BE2C (cell line): ENCODE measurements at places on chromosomes 6 and 20.

DNA sequence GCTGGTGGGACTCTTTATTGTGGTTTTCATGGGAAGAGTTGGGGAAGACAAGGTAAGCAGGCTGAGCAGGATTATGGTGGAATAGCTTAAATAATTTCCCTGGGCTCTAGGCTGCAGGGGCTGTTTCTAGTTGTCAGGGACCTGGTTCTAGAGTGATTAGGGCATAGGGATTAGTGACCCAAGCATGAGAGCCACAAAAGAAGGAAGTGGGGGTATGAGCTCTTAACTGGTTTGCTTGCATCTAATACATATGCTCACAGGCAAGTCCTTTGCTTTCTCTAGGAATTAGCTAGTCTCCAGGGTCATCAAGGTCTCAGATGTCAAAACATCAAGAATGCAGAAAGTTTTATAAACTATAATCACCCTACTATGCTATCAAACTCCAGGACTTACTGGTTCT lies 67.5 kb upstream of the NRN1 start:
- no peak for DNase-seq

GRCh38 chr6:148866657-148867268 lies 119.9 kb downstream of the UST start:
- DNase-seq: no peak

DNA sequence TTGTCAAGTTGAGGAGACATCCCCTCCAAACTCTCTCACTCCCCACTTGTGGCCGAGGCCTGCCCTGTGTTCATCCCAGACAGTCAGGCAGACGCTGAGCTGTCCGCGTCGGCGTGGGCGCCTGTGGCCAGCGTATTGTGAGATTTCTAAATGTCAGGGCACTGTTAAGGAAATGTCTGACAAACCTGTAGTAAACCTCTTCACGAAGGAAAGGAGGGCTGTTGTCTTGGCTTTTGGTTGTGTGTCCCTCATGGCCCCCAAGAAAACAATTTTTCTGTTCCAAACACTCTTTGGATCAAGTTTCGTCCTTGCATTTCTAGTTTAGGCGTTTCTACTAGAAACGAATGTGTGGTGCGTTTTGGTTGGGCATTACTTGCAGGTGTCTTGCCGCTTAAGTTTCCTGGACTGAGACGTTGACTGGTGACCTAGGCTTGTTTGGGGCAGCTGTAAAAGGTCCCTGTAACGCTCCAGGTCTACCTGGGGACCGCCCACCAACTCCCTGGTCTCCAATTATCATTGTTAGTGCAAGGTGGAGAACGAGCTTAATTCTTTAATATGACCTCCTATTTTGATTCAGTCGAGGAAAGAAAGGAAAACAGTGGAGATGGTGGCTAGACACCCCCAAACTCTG lies 8.7 kb upstream of the POU3F2 start:
- no peak for DNase-seq

- no peak for DNase-seq
These were observed 11.6 kb downstream of the MAFB start for GRCh38 chr20:40677343-40677924.

DNA sequence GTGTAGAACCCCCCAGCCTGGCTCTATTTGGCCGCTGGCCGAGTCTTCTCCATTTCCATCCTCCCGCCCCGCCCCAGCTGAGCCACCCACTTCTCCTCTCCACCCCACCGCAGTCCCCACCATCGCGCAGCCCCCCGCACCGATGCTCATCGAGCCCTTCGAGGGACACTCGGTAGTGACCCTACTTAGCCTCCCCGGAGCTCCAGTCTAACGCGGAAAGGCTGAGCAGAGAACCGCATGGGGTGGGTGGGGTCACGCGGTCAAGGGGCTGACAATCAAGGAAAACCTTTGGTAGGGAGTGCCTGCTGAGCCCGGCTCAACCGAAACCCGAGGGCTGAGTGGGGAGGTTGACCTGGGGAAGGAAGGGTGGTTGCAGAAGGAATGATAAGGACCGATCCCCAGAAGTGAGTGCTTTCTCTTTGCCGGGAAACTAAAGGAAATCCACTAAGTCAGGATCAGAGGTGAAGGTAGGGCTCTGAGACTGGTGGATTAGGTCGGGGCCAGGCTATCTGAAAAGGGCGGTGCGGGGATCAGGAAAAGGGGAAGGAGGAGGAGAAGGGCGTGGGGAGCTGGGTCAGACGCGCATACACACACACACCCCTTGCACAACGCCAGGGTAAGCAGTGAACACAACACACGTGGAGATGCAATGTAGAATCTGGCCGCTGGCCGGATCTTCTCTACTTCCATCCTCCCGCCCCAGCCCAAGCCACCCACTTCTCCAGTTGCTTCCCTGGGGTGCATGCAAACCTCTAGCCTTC lies 49.8 kb downstream of the CPXM1 start:
- DNase-seq: no peak

DNA sequence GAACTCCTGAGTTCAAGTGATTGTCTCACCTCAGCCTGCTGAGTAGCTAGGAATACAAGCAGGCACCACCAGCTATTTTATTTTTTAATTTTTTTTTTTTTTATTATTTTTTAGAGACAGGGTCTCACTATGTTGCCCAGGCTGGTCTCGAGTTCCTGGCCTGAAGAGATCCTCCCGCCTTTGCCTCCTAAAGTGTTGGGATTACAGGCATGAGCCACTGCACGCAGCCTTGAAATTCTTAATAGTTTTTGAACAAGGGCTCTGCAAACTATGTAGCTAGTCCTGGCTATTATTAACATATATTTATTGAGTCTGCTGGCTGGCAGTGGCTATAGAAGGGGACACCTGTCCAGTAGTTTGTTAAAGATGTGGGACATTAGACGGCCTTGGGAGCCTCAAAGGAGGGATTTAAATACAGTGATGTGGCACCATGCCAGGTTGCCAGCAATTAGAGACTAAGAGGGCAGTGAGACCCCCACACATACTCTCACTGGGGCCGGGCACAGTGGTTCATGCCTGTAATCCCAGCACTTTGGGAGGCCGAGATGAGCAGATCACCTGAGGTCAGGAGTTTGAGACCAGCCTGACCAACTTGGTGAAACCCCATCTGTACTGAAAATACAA lies 21.1 kb upstream of the TAF8 start:
- DNase-seq: no peak

DNA sequence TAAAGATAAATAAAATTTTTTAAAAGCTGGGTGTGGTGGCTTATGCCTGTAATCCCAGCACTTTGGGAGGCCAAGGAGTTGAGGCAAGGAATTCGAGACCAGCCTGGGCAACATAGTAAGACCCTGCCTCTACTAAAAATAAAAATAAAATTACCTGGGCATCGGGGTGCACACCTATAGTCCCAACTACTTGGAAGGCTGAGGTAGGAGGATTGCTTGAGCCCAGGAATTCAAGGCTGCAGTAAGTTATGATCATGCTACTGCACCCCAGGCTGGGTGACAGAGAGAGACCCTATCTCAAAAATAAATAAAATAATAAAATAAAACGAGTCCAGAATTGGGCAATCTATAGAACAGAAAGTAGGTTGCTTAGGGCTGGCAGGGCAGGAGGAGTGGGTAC lies 228.7 kb downstream of the BCAS1 start:
- DNase-seq: no peak
